Renal pelvis (tissue), 12 donors: ENCODE measurements at places on chromosomes 12 and 14.

- DNase-seq = no peak
These were observed 696.6 kb upstream of the TMEM132C start for GRCh38 chr12:127570387-127570786.

GRCh38 chr12:94872007-94872653 is 131.4 kb downstream of the NDUFA12 start:
- no peak for DNase-seq

DNA sequence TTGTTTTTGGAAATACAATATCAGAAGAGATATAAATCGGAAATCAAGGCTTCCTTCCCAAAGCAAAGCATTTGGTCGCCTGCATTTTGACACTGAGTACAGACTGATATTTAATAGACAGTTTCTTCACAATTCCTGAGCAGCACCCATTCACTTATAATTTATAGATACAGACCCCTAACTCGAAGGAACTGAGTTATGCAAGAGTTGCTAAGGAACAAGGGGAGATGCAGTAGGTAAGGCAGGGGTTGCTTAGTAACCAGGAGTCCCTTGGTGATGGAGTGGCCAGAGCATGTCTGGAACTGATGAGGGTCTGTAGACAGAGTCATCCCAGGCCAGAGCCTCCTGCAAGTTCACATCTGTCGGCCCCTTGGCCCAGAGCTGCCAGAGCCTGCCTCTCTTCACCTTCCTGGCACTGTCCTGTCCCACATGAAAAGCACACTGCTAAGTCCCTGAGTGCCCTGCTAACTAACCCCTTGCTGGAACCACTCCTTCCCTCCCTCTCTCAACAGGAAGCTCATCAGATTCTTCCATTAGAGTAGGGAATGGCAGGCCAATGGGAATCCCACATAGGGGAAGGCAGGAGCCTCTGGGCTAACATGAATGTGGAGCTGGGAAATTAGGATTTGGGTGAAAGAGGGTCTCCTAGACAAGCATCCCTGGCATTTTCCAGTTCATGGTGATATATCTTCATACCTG is 3.6 kb upstream of the DHRS2 start:
- DNase-seq = no peak

DNA sequence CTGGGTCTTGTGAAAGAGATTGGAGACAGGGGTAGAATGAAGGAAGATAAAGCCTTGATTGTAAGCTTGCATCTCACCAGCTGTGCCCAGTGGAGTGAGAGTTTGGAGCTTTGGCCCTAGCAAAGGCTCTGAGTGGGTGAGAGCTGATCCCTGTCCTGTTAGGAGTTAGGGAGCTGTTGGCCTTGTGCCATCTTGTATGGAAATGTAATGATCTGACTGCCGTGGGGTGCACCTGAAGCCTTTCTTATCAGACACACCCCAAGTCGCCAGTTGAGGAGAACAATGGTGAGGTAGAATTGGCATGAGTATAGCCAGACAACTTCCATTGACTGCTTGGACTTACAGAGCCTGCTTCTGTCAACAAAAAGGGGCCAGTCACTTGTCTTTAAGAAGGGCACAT is 130.1 kb downstream of the PRKCH start:
- no peak for DNase-seq

GRCh38 chr12:7834701-7835100 is 38.0 kb downstream of the SLC2A14 start:
- no peak for DNase-seq

DNA sequence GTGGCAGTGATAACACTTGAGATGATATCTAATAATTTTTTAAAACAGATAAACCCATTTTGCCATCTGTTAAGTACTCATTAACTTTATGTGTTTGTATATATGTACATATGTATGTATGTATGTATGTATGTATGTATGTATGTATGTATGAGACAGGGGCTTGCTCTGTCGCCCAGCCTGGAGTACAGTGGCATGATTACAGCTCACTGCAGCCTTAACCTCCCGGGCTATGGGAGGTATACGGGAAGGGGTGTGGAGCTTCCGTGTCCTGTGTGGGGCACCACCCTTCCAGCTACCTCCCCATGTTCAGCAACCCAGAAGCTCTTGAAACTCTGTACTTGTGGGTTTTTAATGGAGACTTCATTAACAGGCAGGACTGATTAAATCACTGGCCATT is 116.9 kb downstream of the SCFD1 start:
- no peak for DNase-seq

DNA sequence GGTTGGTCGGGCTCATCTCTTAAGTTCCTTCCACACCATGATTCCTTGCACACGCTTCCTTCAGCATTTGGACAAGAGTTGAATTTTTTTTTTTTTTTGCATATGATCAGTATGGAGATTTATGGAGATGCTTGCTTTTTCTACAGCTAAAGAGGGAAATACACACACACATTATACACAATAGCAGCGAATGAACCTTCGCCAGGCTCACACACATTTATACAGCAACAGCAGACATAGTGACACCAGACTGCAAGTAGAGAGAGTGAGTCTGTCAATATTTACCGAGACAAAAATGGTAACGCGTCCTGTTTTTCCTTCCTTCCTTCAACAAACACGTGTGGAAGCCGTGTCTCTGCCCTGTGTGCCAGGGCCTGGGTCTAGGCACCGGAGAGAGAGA is 897.9 kb downstream of the BCL11B start:
- DNase-seq = no peak
